ENCODE measurements at places on chromosomes 3 and 15.

DNA sequence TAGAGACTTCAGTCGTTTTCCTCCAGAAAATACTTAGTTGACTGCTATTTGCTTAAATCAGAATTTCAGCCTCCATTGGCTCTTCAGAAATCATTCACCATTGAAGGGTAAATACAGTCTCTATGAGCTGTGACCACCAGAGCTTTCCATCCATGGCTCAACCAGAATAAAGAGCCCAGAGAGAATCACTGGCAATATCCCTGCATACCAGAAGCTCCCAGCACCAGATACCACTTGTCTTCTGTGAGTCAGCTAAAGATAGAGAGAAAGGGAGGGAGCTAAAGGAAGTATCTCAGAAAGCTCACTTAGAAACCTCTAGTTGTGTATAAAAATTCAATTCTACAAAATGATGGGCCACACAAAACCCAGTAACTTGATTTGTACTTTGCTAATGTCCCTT lies 115.2 kb upstream of the TMCO5A start:
- no peak for DNase-seq

DNA sequence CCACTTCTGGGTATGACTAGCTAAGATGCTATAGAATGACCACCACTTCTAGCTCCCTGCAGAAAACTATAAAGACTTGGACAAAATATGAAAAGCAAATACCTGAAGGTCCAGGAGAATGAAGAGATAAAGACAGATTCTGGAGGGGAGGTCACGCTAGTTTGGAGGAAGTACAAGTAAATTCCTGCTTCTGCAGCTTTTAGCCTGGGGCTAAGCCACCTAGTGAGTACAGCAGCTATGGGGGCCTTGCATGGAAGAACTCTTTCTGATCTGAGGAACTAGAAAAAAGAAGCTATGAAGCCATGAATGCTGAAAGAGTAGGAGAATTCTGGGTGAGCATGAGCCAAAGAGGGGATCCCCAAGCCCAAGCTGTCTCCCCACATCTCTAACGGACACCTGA lies 29.8 kb downstream of the NRG4 start:
- no peak for DNase-seq

DNA sequence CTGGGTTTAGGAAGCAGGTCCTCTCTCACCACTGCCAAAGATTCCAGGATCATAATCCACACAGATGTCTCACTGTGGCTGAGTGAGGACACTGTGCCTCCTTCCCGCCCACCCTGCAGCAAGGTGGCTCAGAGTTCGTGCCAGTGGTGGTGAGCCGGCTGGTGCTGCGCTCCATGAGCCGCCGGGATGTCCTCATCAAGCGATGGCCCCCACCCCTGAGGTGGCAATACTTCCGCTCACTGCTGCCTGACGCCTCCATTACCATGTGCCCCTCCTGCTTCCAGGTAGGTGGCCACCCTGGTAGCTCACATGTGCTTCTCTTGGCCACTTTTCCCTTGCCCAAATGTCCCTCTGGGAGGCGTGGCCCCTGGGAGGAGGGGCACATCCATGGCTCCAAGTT lies 9.0 kb upstream of the RHO start:
- no peak for DNase-seq

- DNase-seq: no peak
Observed at GRCh38 chr15:26087881-26088280, 224.8 kb upstream of the ATP10A start.

GRCh38 chr15:47366884-47367283 lies 350.4 kb upstream of the SEMA6D start:
- no peak for DNase-seq
